Activated CD4-positive, alpha-beta T cell treated with anti-CD3 and anti-CD28 coated beads for 1 hour (primary cell): ENCODE measurements at places on chromosomes 13 and 19.

GRCh38 chr19:35005256-35005977, 5.3 kb downstream of the GRAMD1A start:
- DNase-seq, result no peak

- DNase-seq, result no peak
Measured at GRCh38 chr13:49869519-49869918, 66.6 kb downstream of the SPRYD7 start.

DNA sequence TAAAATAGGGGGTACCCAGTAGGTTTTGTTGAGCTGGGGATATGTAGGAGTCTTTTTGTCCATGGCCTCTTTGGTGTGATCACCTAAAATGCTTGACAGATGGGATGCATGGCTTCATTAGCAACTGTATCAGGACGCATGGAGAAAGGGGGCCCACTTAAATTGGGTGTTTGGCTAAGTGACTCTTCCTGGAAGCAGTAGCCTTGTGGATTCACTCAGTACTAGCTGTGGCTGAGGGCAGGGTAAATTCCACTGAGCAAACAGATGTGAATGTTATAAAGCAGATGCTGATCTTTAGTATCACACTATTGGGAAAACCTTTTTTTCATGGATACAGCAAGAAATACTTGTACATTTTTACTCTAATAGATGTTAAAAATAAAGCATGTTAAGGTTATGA, 140.0 kb downstream of the FGF14 start:
- no peak for DNase-seq

GRCh38 chr19:7251494-7251893, 42.7 kb downstream of the INSR start:
- DNase-seq, result no peak

- DNase-seq, result peak; percentile 55
Measured at GRCh38 chr19:3556978-3557460, 367 bp downstream of the MFSD12 start.

DNA sequence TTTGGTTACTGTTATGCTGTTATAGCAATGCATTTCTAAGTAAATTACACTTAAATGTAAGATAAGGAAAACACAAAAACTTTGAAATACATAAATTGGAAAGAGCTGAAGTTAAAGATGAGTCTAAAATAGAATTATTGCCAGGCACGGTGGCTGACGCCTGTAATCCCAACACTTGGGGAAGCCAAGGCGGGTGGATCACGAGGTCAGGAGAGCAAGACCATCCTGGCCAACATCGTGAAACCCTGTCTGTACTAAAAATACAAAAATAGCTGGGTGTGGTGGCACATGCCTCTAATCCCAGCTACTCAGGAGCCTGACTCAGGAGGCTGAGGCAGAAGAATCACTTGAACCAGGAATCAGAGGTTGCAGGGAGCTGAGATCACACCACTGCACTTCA, 905.4 kb upstream of the GPC6 start:
- DNase-seq, result no peak

- DNase-seq, result no peak
Measured at GRCh38 chr13:37107456-37107855, 2.0 kb upstream of the CSNK1A1L start.

GRCh38 chr19:12464769-12465168, 19.8 kb downstream of the ZNF709 start:
- DNase-seq, result no peak

DNA sequence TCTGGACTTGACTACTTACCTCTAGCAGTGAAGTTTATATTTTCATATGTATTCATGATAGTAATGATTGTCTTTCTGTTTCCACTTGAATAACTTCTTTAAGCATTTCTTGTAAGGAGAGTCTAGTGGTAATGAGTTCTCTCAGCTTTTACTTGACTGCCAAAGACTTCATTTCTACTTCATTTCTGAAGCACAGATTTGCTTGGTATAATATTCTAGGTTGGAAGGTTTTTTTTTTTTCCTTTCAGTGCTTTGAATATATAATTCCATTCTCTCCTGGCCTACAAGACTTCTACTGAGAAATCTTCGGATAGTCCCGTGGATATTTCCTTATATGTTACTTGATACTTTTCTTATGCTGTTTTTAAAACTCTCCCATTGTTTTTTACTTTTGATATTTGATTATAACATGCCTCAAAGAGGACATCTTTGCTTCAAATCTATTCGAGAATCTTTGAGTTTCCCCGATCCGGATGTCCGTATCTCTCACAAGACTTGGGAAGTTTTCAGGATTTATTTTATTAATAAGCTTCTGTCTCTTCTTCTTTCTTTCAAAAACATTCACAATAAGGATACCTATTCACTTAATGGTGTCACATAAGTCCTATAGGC, 1560.0 kb downstream of the PCDH9 start:
- no peak for DNase-seq

DNA sequence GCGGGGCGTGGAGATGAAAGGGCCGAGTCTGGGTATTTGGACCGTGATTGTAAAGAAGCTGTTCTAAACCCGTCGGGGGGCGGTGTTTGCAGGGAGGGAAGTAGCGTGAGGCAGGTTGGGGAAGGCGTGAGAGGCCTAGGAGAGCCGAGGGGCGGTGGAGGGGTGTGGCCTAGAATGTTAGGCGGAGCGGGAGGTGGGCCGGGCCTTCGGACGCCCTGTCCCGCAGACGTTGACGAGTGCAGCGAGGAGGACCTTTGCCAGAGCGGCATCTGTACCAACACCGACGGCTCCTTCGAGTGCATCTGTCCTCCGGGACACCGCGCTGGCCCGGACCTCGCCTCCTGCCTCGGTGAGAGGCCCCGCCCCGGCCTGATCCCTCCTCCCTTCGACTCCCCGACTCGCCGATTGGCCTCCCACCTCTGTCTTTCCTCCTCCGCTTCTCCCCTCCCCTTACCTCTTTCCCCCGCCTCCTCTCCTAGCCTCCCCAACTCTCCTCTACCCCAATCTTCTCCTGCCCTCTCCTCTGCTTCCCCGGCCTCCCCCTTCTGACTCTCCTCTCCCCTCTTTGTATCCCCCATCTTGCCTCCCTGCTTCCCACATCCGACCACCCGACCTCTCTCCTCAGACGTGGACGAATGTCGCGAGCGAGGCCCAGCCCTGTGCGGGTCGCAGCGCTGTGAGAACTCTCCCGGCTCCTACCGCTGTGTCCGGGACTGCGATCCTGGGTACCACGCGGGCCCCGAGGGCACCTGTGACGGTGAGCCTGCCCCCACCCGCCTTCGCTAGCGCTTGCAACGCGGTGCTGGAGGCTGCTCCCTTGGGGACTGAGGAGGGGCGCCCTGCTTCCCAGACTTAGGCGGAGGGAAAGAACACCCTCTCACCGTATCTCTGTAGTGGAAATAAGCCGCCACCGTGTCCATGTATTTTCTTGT, 12.8 kb downstream of the LTBP4 start:
- peak; percentile 77 for DNase-seq

- DNase-seq, result no peak
Measured at GRCh38 chr19:48718711-48719231, 754 bp downstream of the MAMSTR start.

DNA sequence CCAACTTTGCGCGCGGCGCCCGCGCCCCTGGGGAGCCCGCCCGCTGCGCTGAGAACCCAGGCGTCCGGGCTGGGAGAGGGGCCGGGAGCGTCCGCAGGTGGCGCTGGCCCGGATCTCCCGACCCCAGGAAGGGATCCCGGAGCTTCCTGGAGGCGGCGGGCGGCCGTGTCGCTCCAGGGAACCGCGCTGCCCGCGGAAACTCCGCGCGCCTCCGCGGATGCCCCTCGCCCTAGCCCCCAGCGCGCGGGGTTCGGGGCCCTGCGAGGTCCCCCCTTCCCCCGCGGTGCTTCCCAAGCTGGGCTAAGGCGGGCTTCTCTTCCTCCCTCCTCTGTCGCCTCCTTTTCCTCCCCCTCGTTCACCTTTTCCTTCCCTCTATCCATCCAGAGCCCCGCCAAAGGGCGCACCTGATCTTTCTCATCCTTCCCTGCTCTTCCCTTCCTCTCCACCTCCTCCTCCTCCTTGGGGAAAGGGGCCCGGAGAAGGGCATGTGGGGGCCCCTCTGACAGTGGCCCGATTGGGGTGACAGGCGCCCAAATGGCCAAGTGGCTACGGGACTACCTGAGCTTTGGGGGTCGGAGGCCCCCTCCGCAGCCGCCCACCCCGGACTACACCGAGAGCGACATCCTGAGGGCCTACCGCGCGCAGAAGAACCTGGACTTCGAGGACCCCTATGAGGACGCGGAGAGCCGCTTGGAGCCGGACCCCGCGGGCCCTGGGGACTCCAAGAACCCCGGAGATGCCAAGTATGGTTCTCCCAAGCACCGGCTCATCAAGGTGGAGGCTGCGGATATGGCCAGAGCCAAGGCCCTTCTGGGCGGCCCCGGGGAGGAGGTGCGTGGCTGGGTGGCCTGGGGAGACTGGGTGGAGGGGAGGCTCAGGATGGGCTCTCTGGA, 710 bp downstream of the SHD start:
- DNase-seq, result no peak

DNA sequence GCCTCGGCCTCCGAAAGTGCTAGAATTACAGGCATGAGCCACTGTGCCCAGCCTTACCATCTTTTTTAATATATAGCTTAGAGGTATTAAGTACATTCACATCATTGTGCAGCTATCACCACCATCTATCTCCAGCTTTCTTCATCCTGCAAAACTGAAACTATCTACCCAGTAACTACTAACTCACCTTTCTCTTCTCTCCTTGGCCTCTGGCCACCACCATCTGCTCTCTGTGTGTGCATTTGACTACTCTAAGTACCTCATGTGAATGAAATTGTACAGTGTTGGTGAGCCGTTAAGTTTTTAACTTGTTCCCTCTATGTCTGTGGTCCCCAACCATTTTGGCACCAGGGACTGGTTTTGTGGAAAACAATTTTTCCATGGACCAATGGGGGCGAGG, 56.1 kb downstream of the CDK8 start:
- DNase-seq, result no peak

- no peak for DNase-seq
Measured at GRCh38 chr13:42279986-42280385, 8.0 kb downstream of the AKAP11 start.

- no peak for DNase-seq
Measured at GRCh38 chr13:84659359-84659661, 777.0 kb upstream of the SLITRK1 start.

GRCh38 chr13:102940143-102940542, 94.3 kb downstream of the ERCC5 start:
- no peak for DNase-seq

DNA sequence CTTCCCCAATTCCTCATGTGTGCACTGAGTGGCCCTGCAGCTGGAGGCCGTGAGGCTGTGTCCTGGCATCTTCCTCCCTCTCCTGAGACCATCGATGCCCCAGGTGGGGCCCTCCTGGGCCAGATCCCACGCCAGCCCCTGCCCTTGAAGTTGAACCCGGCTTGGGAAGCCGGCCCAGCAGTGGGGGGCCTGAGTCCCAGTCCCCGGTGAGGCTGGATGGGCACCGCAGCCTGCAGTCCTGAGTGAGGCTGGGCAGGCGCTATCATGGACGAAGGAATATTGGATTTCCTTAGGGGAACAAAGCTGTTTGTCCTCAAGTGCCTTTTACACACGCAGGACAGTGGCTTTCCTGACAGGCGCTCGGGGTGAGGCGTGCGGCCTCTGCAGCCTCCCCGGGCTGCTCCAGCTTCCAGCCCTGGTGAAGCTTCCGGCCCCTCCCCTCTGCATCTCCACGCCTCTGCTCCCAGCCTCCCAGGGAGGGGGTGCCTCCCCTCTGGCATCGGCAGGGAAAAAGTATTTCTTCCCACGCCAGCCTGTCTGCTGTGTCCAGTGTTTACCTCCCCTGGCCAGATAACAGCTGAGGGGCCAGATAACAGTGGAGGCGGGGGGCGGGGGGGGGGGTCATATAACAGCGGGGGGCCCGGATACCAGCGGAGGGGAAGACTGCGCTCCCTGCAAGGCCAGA, 159.5 kb downstream of the KDM4B start:
- no peak for DNase-seq

DNA sequence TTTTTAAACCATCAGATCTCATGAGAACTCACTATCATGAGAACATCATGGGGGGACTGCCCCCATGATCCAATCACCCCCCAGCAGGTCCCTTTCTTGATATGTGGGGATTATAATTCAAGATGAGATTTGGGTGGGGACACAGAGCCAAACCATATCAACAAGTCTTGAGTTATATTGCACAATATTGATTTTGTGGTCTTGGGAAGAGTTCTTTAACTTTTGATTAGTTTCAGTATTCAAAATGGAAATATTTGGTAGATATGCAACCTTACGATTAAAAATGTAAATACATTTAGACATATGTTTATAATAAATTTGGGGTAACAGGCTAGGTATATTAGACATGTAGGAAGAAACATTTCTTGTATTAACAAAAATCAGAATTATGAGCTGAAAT, 188.2 kb downstream of the GPC5 start:
- DNase-seq, result no peak

GRCh38 chr19:55044771-55045716, 7.0 kb upstream of the GP6 start:
- no peak for DNase-seq

DNA sequence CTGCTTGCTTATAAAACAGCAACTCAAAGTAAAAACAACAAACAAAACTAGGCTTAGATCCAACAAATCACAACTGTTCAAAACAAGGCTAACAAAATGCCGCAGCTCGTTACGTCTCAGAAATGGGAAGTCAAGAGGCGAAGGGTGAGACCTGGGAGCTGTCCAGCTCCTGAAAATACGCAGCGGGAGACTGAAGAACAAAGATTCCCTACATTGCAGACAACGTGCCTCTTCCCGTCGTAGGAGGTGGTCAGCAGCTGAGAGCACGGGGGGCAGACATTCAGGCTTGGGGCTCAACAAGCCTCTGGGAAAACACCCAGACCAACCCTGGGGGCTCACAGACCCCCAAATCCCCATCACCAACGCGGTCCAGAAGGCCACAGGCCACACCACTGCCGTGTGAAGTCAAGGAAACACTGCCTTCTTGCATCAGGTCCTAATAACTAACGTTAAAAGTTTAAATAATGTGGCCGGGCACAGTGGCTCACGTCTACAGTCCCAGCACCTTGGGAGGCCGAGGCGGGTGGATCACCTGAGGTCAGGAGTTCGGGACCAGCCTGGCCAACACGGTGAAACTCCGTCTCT, 13.5 kb downstream of the PLPP2 start:
- no peak for DNase-seq

DNA sequence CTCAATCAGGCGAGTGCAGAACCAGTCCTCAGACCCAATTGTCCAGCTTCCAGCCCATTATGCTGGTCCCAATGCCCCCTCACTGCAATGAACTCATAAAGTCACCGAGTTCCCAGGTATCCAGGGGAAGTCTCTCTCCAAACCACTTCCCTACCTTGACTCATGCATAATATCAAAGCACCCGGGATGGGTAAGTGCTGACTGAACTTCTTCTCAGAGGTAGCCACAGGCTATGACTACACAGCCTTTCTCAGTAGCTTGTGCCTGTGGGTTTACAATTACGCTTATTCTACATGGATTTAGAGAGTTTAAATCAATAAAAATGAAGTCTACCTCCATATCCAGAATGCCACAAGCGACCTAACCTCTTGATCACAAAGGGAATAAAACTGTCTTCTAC, 1.7 kb upstream of the C13orf42 start:
- no peak for DNase-seq

DNA sequence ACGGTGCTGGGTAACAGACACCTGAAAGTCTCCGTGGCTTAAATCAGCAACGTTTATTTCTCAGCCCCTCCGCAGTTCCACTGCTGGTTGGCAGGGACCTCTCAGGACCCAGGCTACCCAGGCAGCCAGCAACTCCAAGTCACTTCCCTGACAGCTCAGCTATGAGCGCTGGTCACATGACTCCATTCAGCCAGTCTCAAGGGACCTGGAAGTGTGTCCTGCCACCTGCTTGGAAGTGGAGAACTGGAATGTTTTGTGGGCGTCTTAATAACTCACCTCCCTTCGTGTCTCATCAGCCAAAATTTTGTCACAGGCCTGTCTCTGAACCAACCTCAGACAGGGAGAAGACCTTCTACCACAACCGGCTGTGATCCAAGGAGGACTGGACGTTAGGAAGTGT, 72.8 kb downstream of the DPF1 start:
- no peak for DNase-seq

- peak; percentile 34 for DNase-seq
Measured at GRCh38 chr19:8487137-8487851, 15.1 kb downstream of the PRAM1 start.
